NCI-H1092 (cell line): ENCODE measurements at places on chromosomes 6 and 20.

- DNase-seq = no peak
Measured at GRCh38 chr6:21596949-21597682, 3.6 kb downstream of the SOX4 start.

DNA sequence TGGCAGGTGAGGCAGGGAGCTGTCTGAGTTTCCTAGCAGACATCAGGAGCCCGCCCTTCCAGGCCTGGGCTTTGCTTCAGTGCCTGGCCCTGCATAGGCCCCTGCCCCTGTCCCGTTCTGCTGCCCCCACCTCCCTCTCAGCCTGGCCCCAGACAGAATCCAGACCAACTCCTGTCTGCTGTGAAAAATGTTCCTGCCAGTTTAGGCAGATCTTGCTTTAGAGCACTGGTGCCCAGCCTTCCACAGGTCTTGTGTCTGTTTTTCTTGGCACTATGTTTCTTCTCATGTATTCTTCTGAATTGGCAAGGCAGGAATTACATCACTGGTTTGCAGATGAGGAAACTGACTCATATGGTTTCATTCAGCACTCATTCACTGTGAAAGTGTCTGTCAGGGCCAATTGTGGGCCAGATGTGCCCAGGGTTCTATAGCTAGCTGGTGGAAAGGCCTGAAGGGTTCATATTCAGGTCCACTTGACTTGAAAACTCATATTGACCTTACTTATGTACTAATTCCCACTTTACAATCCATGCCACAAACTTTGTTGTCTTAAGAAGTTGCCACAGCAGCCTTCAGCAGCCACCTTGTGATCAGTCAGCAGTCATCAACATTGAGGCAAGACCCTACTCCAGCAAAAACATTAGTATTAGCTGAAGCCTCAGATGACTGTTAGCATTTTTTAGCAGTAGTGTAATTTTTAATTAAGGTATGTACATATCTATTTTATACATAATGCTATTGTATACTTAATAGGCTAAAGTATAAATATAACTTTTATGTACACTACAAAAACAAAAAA is 40.5 kb downstream of the HLA-F start:
- no peak for DNase-seq

GRCh38 chr20:5046656-5047339 is 45.5 kb upstream of the SLC23A2 start:
- no peak for DNase-seq

GRCh38 chr6:107654764-107655163 is 164.8 kb downstream of the SOBP start:
- DNase-seq = no peak

DNA sequence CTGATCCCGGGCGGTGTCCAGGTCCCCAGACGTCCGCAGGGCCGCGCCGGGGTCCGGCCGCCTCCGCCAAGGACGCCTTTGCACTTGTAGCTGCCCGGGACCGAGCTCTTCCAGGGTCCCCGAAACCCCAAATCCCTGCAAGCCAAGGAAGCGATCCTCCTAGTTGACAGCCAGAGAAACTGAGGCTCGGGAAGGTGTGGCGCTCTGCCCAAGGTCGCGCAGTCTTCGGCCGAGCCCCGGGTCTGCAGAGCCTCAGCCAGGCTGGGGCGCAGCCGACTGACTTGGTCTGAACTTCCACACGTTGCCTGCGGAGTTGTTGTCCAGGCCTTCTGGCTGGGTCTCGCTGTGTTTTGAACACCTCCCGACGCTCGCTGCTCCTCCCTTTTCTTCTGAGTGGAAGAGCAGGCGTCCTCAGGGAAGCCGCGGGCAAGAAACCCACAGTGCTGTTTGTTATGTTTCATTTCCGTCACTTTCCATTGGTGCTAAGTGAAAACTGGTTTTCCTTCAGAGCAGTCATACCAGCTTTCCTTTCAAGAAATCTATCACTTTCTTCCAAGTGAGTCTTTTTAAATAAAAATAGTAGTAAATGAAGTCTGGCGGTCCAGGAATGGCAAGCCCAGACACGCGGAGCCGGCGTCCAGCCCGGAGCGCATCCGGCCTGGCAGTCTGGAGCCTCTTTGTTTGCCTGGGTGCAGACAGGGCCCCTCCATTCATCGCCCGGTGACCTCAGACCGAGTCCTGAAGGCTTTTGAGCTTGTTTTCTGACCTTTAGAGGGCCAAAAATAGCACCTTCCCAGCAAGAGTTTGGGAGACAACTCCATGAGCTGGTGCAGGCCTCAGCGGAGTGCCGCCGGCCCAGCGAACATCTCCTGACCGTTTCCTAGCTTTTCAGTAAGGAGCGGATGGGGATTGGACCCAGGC is 698 bp downstream of the FAM210B start:
- DNase-seq = peak; percentile 10

DNA sequence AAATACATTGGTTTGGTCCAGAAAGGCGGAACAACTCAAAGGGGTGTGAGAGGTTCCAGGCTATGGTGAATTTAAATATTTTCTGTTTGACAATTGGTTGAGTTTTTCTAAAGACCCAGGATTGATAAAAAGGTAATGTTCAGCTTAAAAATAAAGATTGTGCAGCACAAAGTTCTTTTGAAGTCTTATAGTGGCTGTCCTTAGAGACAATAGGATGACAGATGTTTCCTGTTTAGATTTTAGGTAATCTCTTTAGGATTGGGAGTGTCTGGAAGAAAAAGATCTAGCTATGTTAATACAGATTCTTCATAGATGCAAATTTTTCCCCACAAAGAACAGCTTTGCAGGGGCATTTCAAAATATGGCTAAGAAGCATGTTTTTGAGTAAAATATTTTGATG is 119.7 kb downstream of the GRIK2 start:
- DNase-seq = no peak

DNA sequence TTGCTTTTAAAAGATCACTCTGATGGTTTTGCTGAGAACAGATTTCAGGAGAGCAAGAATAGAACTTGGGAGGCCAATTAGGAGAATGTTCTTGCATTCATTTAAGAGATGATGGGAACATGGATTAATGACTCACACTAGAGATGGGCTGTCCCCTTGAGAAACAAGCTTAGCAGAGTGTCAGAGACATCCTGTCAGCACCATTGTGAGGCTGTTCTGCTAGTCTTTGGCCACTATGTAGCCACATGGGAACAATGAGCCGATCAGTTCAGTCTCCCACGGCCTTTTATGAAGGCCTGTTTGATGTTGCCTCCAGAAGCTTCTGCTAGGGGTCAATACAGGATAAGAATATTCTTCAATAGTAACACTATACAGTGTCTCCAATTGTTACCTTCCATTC is 113.0 kb upstream of the EYA4 start:
- no peak for DNase-seq

- DNase-seq = no peak
Measured at GRCh38 chr6:122947355-122947754, 48.7 kb upstream of the CLVS2 start.

- no peak for DNase-seq
Measured at GRCh38 chr6:74579794-74580193, 626.1 kb downstream of the COL12A1 start.

DNA sequence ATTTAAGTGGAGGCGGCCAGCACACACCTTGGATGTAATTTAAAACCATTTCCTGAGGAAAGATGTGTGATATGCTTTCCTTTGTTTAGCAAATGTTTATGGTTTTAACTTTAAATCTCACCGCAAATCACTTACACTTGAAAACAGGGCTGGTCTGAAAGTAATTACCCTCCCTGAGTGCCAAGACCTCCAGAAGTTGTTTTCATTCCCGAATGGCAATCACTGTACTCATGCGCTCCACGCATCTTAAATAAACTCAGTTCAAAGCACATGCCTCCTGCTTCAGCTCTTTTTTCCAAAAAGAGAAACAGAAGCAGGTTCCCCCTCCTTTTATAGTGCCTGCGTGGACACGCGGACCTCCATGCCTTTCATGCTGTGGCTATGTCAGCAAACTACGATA is 224.0 kb downstream of the SMOC2 start:
- DNase-seq = no peak

DNA sequence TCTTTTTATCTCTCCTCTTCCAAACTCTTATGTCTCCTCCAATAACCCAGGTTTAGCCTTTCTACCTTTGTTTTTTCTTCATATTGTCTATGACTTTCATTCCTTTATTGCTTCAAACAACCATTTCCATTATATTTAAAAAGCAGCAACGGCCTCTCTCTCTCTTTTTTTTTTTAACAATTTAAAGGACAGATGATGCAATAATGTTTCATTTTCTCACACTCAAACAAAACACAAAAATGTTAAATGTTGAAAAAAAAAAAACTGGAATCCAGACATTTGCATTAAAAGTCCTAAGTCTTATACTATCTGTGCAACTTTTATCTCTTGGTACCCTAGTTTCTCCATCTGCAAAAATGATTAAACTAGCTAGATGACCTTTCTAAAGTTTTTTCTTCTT is 105.8 kb downstream of the LMBRD1 start:
- DNase-seq = no peak

- no peak for DNase-seq
Measured at GRCh38 chr20:51529081-51529681, 13.3 kb downstream of the NFATC2 start.

DNA sequence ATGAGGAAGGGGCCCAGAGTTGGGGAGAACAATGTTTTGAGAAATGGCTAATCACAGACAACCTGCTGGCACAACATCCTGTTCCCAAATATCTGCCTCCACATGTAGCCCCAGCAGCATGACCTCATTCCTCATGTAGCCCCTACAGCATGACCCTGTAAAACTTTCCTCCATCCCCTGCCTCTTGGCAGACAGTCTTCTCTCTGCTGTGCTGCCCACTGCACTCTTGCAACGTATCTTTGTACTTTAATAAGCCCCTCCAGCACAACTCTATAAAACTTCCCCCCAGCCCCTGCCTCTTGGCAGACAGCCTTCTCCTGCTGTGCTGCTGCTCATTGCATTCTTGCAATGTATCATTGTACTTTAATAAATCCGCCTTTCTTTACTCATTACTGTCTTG is 278.8 kb downstream of the HDGFL1 start:
- no peak for DNase-seq

GRCh38 chr6:34478796-34479195 is 12.9 kb downstream of the PACSIN1 start:
- DNase-seq = no peak

DNA sequence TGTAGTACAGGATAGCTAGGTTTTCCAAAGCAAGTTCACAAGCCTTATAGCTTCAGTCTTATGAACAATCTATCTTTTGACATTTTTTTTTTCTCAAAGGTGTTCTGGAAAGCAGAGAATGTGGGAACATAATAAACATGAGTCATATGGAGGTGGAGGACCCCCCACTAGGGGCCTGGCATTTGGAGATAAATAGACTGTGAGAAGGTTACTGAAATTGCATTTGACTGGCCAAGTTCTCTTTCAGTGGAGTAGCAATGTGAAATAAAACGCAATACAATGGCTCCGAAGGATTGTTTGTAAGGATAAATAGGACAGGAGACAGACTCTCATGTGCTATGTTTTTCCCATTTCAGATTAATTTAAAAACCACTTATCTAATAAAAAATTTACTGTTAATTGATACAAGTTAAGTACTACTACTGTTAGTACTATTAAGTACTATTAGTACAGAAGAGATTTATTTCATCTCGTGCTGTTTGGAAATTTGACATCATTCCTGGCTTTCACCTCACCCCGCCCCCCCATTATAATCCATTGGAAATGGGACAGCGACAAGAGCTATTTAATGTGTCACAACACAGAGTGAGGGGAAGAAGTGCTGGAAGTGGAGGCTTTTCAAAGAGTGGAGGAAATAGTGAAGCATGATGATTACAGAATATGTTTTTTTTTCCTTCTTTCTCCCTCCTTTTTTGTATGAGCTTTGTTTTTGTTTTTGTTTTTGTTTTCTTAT is 122.6 kb upstream of the ID4 start:
- no peak for DNase-seq

- peak; percentile 67 for DNase-seq
Measured at GRCh38 chr6:104711371-104711770, 148.3 kb downstream of the HACE1 start.

DNA sequence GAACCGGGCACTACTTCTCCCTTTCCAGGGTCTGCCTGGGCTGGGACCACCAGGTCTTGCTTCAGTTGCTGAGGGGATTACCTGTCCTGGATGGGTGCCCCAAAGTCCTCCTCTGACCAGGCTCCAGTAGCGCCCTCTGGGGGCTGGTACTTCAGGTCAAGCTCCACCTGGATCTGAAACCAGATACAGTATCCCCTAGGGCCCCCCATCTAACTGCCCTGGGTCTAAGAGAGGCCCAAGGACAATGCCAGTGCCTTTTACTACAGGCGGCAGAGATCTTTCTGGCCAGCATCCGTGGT is 11.2 kb upstream of the SPAG4 start:
- DNase-seq = no peak

GRCh38 chr6:74222768-74223333 is 526.8 kb downstream of the CD109 start:
- DNase-seq = no peak

DNA sequence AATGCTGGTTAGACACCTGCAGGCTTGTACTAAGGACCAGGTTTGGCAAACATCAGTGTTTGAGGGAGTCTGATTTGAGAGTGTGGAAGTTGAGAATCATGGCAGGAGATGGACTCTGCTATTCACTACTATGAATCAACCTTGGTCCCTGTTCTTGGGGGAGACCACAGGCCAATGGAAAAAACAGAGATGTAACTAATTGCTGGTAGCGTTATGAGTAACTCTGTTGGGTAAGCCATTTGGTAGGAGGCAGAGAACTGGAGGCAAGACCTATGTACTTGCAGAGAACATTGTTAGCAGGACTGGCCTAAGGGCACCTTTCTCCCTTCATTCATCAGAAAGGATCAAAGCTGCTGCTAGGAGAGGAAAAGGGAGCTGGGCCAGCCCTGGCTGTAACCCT is 8.3 kb upstream of the WFDC2 start:
- no peak for DNase-seq
